ENCODE measurements at places on chromosomes 2 and 18. TPM values are rescaled to one million over a fixed set of nuclear protein-coding genes. Genes with fewer than 3 reads are reported as not detected.

TUBA4B gene
- not detected for total RNA-seq

PNKD gene
- 43.3 TPM for total RNA-seq

AQP12B gene
- total RNA-seq = not detected

C2orf42 gene
- total RNA-seq = 20.7 TPM

SIX3 gene
- 0.48 TPM for total RNA-seq

SLC14A1 gene
- not detected for total RNA-seq

MROH2A gene
- total RNA-seq = not detected

CABLES1 gene
- total RNA-seq = 12.2 TPM

TNS1 gene
- total RNA-seq = 219 TPM

FAP gene
- 1.3 TPM for total RNA-seq

KCNF1 gene
- 1.6 TPM for total RNA-seq

IFIH1 gene
- total RNA-seq = 70.5 TPM

ADD2 gene
- total RNA-seq = 4.8 TPM

HOXD12 gene
- total RNA-seq = not detected

DCDC2C gene
- total RNA-seq = not detected

CFAP53 gene
- 0.46 TPM for total RNA-seq

CYP27A1 gene
- 3.9 TPM for total RNA-seq

CDK5R2 gene
- 1.1 TPM for total RNA-seq

SLC11A1 gene
- not detected for total RNA-seq

All from astrocyte (in vitro differentiated cells and primary cell).